ENCODE measurements at places on chromosomes 5 and 9. TPM values are rescaled to one million over a fixed set of nuclear protein-coding genes. Genes with fewer than 3 reads are reported as not detected.
A peak's percentile ranks its signal among the peaks of the same experiment; 100 is the strongest.

DNA sequence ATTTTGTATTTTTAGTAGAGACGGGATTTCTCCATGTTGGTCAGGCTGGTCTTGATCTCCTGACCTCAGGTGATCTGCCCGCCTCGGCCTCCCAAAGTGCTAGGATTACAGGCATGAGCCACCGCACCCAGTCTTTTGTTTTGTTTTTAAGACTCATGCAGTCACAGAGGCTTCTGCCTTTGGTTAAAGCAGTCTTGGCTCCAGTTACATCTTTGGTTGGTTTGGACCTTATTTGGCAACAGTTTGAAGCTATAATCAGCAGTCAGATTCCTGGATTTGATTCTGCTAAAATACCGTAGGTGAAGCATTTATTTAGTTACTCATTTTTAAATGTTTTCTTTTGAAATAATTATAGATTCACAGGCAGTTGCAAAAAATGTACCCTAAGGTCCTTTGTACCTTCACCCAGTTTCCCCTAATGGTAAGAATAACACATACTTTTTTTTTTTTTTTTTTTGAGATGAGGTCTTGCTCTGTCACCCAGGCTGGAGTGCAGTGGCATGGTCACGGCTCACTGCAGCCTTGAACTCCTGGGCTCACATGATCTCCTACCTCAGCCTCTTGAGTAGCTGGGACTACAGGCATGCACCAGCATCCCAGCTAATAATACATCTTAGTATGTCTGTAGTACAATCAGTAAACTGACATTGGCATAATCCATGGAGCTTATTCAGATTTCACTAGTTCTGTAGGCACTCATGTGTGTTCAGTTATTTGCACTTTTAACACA lies 15.7 kb downstream of the USP20 start:
- peaks cover 19% of the 10 kb centered on the region for H3K36me3 ChIP-seq
- H3K4me1 ChIP-seq = no peaks in the 10 kb centered on the region
- H3K27me3 ChIP-seq = no peaks in the 10 kb centered on the region
- H3K4me3 ChIP-seq = no peak overlapping the region
- DNase-seq = no peak
- H3K27ac ChIP-seq = no peak overlapping the region

DNA sequence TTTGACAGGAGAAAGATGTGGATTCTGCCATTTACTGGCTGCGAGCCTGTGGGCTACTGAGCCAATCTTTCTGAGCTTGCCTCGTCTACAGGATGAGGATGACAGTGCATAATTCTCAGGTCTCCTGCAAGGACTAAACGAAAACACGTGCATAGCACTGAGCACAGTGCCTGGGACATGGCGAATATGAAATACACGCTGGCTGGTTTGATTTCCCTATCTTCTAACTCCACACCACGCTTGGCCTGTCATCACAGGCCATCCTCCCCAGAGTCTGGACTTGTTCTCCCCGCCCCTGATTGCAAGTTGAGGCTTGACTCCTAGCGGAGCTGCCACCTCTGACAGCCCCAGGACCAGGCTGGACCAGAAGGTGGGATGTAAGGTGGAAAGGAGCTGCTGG lies 37.9 kb downstream of the ARPC5L start:
- H3K4me3 ChIP-seq = no peak overlapping the region
- H3K4me1 ChIP-seq = no peaks in the 10 kb centered on the region
- no peaks in the 10 kb centered on the region for H3K27me3 ChIP-seq
- no peaks in the 10 kb centered on the region for H3K36me3 ChIP-seq
- H3K27ac ChIP-seq = no peak overlapping the region
- DNase-seq = no peak

- peak; percentile 5 for DNase-seq
- no peaks in the 10 kb centered on the region for H3K27me3 ChIP-seq
- H3K4me3 ChIP-seq = no peak overlapping the region
- H3K4me1 ChIP-seq = no peaks in the 10 kb centered on the region
- no peaks in the 10 kb centered on the region for H3K36me3 ChIP-seq
Measured at GRCh38 chr5:34608859-34609648, 47.1 kb upstream of the RAI14 start.

- no peak overlapping the region for H3K27ac ChIP-seq
- H3K4me1 ChIP-seq = peaks cover 32% of the 10 kb centered on the region
Measured at GRCh38 chr5:76525956-76526355, 97.2 kb downstream of the F2RL2 start.

GRCh38 chr9:113589890-113590289 lies 126.4 kb downstream of the RGS3 start:
- no peak overlapping the region for H3K4me3 ChIP-seq
- no peaks in the 10 kb centered on the region for H3K36me3 ChIP-seq
- peak overlapping the region; percentile 51 for H3K27ac ChIP-seq
- no peak for DNase-seq
- no peaks in the 10 kb centered on the region for H3K27me3 ChIP-seq
- peaks cover 66% of the 10 kb centered on the region for H3K4me1 ChIP-seq

- DNase-seq = no peak
- no peaks in the 10 kb centered on the region for H3K27me3 ChIP-seq
- H3K4me3 ChIP-seq = no peak overlapping the region
- H3K27ac ChIP-seq = no peak overlapping the region
Measured at GRCh38 chr5:97418462-97418861, 235.4 kb upstream of the RIOK2 start.

GRCh38 chr5:44842496-44843282 lies 33.9 kb downstream of the MRPS30 start:
- H3K36me3 ChIP-seq = no peaks in the 10 kb centered on the region
- no peaks in the 10 kb centered on the region for H3K4me1 ChIP-seq
- H3K27me3 ChIP-seq = no peaks in the 10 kb centered on the region
- DNase-seq = no peak

DNA sequence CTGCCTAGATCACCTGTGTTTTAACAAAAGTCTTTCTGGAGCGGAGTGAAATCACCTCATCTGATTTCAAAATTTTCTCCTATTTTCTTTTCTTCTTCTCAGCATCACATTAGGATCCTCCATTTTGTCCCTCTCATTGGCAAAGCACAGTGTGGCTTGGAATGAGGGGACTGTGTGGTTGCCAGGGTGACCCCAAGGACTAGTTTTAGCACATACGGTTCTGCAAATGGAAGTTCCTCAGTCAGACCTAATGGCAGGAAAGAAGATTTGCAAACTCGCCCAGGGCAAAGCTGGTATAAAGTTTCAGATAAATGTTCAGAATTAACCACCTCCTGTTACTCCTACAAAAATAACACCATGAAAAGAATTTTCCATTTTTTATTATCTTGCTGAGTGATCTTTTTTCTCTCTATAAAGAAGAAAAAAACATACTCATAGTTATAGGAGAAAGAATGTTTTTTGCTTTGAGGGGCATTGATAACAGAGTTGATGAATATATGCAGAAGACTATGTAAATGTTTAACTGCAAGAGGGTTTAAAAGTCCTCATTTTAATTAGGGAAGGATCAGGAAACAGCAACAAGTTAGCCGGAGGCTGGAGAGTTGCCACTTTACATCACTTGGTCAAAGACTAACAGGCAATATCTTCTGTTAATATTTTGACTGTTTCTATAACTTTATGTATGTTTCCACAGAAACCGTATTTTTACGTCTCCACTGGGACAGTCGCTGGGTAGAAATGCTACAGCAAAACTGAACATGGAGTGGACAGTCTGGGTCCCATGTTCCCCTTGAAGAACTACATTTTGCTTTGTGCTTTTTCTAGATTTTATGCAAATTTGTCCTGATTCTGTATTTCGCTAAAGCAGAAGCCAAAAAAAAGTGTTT lies 257.8 kb downstream of the NR2F1-AS1 start:
- H3K27me3 ChIP-seq = no peaks in the 10 kb centered on the region
- DNase-seq = no peak
- no peak overlapping the region for H3K4me3 ChIP-seq
- H3K4me1 ChIP-seq = no peaks in the 10 kb centered on the region
- H3K36me3 ChIP-seq = no peaks in the 10 kb centered on the region

GRCh38 chr9:84557751-84558150 lies 111.8 kb upstream of the NTRK2 start:
- H3K27me3 ChIP-seq = no peaks in the 10 kb centered on the region
- no peak overlapping the region for H3K27ac ChIP-seq
- no peaks in the 10 kb centered on the region for H3K36me3 ChIP-seq
- H3K4me3 ChIP-seq = no peak overlapping the region
- no peaks in the 10 kb centered on the region for H3K4me1 ChIP-seq
- no peak for DNase-seq

- no peak for DNase-seq
- no peaks in the 10 kb centered on the region for H3K36me3 ChIP-seq
- H3K4me3 ChIP-seq = no peak overlapping the region
- H3K27me3 ChIP-seq = no peaks in the 10 kb centered on the region
Measured at GRCh38 chr9:134169724-134170401, 5.5 kb upstream of the RNU6ATAC start.

GRCh38 chr9:74358959-74359358 lies 138.2 kb upstream of the RORB start:
- H3K27ac ChIP-seq = no peak overlapping the region
- H3K4me1 ChIP-seq = no peaks in the 10 kb centered on the region
- H3K36me3 ChIP-seq = no peaks in the 10 kb centered on the region
- no peaks in the 10 kb centered on the region for H3K27me3 ChIP-seq
- no peak overlapping the region for H3K4me3 ChIP-seq
- DNase-seq = no peak

DNA sequence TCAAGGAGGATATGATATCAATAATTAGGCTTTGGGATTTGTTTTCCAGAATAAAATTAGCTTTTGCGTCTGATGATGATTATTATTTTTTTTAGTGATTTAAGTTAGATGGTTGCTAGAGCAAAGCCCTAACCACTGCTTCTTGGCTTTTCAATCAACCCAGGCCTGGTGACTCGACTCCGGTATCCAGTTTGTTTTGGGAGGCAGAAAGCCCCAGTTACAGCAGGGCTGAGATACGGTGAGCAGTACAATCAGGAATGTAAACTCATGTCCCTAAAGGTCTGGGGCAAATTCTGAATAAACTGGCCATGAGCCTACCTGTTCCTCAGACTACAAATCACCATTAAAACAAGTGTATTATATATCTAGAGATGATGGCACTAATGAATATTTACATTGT lies 24.4 kb upstream of the CYFIP2 start:
- no peaks in the 10 kb centered on the region for H3K4me1 ChIP-seq
- H3K4me3 ChIP-seq = no peak overlapping the region
- H3K36me3 ChIP-seq = no peaks in the 10 kb centered on the region
- H3K27me3 ChIP-seq = no peaks in the 10 kb centered on the region
- H3K27ac ChIP-seq = no peak overlapping the region

- H3K4me1 ChIP-seq = peaks cover 5% of the 10 kb centered on the region
- H3K27me3 ChIP-seq = no peaks in the 10 kb centered on the region
- no peaks in the 10 kb centered on the region for H3K36me3 ChIP-seq
Measured at GRCh38 chr5:52825826-52826225, 38.1 kb downstream of the ITGA1 start.

The CHSY3 gene
- total RNA-seq = 3.3 TPM

The QRFP gene
- not detected for total RNA-seq

The C9orf50 gene
- not detected for total RNA-seq

The NTNG2 gene
- total RNA-seq = 0.26 TPM

The ZNF883 gene
- 2.6 TPM for total RNA-seq

The GRXCR2 gene
- total RNA-seq = not detected

The SOX30 gene
- total RNA-seq = not detected

The OGN gene
- 4.4 TPM for total RNA-seq

The CARTPT gene
- not detected for total RNA-seq

Measured in body of pancreas (tissue), 4 donors.